ENCODE measurements at places on chromosomes 13 and 19.

DNA sequence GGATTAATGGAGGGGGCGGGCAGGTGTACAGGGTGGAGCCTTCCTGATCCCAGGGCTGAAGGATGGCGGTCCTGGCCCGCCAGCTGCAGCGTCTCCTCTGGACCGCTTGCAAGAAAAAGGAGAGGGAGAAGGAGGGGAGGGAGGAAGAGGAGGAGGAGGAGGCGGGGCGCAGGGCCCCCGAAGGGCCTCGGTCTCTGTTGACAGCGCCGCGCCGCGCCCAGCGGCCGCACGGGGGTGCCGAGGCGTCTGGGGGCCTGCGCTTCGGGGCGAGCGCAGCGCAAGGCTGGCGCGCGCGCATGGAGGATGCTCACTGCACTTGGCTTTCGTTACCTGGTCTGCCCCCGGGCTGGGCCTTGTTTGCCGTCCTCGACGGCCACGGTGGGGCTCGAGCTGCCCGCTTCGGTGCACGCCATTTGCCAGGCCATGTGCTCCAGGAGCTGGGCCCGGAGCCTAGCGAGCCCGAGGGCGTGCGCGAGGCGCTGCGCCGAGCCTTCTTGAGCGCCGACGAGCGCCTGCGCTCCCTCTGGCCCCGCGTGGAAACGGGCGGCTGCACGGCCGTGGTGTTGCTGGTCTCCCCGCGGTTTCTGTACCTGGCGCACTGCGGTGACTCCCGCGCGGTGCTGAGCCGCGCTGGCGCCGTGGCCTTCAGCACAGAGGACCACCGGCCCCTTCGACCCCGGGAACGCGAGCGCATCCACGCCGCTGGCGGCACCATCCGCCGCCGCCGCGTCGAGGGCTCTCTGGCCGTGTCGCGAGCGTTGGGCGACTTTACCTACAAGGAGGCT is at the start of gene PPM1N:
PPM1N (plus strand) TSS at position 33 of the 785 bp plus-strand sequence; CDS start at position 63, 30 bp downstream.
- peak; percentile 42 for DNase-seq

GRCh38 chr13:71249011-71249410 is 618.0 kb downstream of the DACH1 start:
- DNase-seq, result no peak

DNA sequence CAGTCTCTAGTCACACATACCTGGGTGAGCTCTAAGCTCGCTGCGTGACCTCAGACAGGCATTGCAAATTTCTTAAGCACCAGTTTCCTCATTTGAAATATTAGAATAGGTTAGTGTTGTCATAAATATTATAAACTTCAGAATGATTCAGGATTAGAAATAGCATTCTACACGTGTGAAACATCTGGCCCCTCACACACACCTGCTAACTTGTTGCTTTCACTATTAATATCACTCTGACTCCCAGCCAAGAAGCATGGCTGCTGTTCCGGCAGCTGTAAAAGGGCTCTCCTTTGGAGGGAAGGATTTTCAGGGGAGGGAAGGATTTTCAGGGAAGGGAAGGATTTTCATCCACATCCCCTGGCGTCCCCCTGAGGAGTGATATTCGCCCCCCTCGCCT is 161.3 kb upstream of the GPR12 start:
- DNase-seq, result no peak

DNA sequence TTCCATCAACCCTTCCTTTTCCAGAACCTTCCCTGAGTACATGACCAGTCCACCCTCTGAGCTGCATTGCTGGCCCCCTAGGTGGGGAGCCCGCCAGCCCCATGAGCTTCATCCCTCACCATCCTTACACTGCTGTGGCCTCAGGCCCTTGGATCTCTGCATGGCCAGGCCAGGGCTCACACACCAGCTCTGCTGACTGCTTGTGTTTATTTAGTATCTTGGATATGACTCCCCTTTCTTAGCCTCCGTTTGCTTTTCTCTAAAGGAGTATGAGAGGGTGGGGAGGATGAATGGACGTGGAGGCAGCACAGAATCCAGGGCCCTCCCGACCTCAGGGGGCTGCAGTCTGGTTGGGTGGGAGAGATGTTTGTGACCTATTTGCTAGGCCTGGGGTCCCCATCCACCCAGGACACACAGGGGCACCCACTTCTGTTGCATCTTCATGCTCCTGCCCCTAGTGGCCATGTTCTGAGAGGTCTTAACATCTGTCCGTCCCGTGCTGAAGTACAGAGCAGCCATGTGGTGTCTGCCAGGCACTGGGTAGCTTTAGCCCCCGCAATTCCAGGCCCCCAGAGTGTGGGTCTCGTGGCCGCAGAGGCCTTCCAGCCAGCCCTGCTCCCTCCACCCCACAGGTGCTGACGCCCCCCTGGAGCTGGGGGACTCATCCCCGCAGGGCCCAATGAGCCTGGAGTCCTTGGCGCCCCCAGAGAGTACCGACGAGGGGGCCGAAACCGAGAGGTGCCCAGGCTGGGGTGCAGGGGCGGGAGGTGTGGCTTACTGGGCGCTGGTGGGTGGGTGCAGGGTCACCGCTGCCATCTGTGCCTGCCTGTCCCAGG is 13.0 kb downstream of the ARHGEF1 start:
- DNase-seq, result no peak

GRCh38 chr13:29761815-29762214 is 88.6 kb downstream of the UBL3 start:
- no peak for DNase-seq

DNA sequence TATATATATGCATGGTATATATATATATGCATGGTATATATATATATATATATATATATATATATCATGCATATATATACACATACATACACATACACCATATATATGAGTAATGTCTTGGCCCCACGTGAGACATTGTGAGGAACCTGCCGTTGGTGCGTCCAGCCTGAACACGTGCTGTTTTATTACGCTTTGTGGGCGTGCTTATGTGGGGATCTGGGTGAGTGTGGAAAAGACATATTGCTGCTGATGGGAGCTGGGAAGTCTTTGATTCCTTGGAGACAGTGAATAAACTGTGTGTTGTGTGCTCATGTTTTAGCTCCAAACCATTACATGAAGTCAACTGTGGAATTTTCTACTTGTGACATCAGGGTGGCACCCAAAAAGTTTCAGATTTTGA is 28.9 kb downstream of the KCTD15 start:
- no peak for DNase-seq

DNA sequence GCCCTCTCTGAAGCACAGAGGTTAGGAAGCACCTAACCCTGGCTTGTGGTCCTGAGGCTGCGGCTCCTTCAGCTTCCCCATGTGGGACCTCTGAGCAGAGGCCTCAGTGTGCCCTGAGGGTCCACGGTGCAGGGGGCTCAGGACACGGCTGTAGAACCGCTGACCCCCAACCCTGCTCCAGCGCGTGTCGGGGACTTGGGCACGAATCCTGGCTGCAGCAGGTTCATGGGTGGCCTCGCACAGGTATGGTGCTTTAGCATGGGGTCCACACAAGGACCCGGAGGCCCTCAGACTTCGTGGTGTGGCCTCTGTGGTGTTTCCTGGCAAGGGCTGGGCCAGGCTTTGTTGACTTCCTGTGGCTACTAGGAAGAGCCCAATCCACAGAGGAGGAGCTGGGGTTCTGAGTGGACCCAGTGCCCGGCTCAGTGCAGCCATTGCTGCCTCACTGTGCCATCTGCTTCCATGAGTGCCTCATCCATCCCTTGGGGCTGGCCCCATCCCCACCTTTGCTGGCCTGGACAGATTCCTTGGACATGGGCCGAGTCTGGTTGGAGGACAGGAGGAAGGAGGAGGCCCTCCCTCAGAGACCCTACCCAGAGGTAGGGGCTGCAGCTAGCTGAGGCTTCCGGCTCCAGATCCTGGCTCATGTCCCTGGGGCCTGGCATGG is 24.5 kb downstream of the ZBTB7A start:
- no peak for DNase-seq

Measured in T-helper 22 cell (primary cell).